ENCODE measurements at places on chromosomes 1 and 21. TPM values are rescaled to one million over a fixed set of nuclear protein-coding genes. Genes with fewer than 3 reads are reported as not detected.
A peak's percentile ranks its signal among the peaks of the same experiment; 100 is the strongest.

Gene DAB1
- total RNA-seq: 0.52 TPM

DNA sequence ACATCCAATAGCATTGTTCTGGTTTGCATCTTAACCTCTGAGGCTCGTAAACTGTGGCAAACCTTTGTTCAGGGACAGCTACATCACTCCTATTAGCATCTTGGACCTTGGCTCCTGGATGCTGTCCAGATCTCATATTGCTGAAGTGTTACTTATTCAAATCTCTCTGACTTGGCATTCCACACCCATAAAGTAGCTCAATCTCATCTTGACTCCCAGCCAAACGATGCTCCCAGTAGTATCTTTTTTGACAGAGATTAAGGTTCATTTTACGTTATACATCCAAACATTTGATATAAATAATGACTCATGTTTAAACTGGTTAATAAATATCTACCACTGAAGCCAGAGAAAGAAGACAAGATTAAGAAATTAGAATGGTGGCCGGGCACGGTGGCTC lies 4.4 kb upstream of the FLVCR1 start:
- no peak overlapping the region for H3K4me3 ChIP-seq
- H3K27me3 ChIP-seq: no peaks in the 10 kb centered on the region
- no peak overlapping the region for H3K27ac ChIP-seq
- H3K4me1 ChIP-seq: peaks cover 15% of the 10 kb centered on the region
- no peak for DNase-seq
- no peaks in the 10 kb centered on the region for H3K36me3 ChIP-seq

GRCh38 chr1:41917835-41918449 lies 780 bp downstream of the HIVEP3 start:
- no peaks in the 10 kb centered on the region for H3K27me3 ChIP-seq
- no peaks in the 10 kb centered on the region for H3K36me3 ChIP-seq

Gene NENF
- 22.4 TPM for total RNA-seq

Gene LAMC2
- total RNA-seq: not detected

Gene CFHR3
- total RNA-seq: not detected

Gene PAQR6
- 3.4 TPM for total RNA-seq

Gene SLC6A9
- not detected for total RNA-seq

DNA sequence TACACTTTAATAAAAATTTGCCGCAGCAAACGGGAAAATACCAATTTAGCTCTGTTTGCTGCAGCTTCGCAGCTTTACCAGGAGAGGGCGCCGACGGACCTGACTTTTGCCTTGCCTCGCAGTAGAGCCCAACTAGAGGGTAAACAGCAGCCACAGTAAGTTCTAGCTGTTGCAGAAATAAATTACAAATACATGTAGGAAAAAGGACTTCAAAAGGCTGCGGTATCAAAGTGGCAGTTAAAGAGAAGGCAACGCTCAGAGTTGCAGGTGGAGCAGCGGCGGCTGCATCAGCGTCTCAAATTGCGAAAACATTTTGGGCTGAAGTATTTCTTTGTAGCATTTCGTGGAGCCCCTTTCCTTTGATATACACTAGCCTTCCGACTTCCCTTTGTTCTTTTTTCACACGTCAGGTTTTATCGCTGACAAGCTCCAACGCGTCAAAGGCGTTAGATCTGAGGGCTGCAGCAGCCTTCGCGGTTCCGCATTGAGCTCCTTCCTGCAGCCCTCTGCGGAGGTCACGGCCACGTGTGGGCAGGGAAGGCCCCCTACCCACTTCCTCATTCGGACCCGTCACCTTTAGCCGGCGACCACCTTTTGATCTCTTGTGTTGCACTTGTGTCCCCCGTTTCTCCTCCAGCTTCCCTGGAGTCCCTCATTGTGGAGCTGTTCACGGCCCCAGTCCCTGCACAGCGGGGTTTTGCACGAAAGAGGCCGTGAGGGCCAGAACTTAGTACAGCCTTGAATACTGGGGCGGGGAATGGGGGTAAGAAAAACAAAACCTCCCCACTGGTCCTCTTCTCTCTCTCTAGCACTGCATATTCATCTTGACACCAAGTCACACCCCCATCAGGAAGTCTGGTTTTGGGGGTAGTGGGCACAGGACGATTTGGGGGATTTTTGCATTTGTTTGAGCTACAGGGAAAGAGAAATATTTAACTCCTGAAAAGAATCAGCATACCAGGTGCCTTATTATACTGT lies 72.8 kb downstream of the S1PR1 start:
- peak overlapping the region; percentile 82 for H3K27ac ChIP-seq
- no peaks in the 10 kb centered on the region for H3K27me3 ChIP-seq
- H3K4me1 ChIP-seq: peaks cover 56% of the 10 kb centered on the region
- peak overlapping the region; percentile 52 for H3K4me3 ChIP-seq

Gene RBM11
- 17.4 TPM for total RNA-seq

All from CD4-positive, alpha-beta T cell (primary cell).